DND-41 (cell line): ENCODE measurements at places on chromosomes 16 and 17.

- no peak for DNase-seq
Measured at GRCh38 chr17:82343560-82343959, 10.0 kb upstream of the SECTM1 start.

GRCh38 chr16:1288813-1289476 is 20.5 kb upstream of the UBE2I start:
- peak; percentile 40 for DNase-seq

DNA sequence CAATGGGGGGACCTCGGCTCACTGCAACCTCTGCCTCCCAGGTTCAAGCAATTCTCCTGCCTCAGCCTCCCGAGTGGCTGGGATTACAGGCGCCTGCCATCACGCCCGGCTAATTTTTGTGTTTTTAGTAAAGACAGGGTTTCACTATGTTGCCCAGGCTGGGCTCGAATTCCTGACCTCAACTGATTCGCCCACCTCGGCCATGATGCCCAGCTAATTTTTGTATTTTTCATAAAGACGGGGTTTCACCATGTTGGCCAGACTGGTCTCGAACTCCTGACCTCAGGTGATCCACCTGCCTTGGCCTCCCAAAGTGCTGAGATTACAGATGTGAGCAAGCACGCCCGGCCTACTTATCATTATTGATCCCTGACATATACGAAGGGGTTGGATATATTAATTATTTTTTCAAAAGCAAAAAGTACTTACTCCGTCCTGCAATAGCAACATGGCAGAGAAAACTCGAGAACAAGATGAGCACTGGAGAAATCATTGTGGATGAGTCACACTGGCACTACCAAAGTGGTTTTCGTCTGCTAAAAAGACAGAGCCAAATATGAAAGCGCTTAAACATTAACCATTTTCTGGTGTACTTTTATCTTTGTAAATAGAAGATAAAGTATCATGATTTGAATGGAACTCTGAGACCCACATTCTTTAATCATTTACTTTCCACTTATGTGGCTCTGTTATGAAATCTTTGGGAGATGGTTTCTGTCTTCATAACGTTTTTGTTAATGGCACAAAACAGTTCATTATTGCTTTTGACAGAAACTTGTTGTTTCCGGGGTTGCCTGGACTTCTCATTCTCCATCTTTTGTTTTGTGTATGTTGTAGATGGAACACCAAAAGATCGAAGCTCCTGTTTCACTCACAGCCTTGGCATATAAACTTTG is at the start of gene APOH:
Gene APOH (minus strand): TSS at position 529 of the 896 bp plus-strand sequence. CDS start 36 bp downstream, at position 493.
- DNase-seq = no peak

DNA sequence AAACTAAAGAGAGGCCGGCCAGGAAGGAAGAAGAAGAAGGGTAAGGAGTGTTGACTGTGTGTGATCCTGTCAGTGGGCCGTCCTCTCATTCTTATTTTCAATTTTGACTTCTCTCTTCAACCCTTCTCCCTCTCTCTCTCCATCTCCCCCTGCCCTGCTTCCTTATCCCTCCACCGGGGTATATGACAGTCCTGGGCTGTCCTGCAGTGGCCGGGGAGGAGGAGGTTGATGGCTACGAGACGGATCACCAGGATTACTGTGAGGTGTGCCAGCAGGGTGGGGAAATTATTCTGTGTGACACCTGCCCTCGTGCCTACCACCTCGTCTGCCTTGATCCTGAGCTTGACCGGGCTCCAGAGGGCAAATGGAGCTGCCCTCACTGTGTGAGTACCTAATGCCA is 5.6 kb downstream of the CHD3 start:
- no peak for DNase-seq

GRCh38 chr16:28217326-28217725 is 5.6 kb upstream of the XPO6 start:
- DNase-seq = no peak

DNA sequence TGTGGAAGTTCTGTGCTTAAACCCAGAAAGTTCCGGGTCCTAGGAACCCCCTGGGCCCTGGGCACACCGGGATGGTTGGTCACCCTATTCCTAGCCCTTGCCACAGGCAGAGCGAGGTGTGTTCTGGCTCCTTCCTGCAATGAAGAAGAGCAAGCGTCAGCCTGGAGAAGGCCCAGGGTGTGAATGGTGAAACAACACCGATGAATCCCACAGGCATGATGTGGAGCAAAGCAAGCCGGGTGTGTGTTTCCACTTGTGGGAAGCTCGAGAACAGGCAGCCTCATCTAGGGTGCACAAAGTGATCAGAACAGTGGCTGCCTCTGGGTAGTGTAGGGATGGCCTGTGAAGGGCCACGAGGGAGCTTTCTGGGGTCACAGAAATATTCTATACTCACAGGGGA is 13.8 kb downstream of the KCNG4 start:
- no peak for DNase-seq

DNA sequence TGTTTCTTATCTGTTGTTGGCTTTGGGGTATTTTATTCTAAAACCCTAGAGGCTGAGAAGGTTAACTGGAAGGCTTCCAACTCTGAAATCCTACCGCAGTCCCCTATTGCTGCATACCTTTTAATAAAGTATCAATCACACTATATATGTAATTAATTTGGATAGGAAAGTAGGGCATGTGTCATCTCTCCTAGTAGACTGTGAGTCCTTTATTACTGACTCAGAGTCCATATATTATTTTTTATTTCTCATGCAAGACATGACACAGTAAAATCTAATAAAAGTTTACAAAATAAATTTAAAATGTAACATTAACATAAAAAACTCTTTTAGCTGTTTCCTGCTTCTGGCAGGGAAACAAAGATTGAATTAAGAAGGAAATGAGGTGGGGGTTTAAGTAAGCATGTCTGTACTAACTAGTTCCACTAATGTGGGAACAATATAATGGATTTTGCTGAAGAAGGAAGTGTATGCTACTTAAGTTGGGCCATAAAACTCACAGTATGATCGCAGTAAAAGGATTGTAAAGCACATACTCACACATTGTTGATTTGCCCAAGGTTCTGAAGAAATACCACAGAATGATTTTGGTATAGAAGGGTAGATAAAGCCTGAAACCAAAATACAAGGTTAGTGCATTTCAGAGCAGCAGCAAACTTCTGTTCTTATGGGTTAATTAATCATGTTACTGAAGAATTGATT is 97.6 kb upstream of the HLF start:
- no peak for DNase-seq

- no peak for DNase-seq
Measured at GRCh38 chr16:48197294-48197693, 41.5 kb upstream of the ABCC12 start.

GRCh38 chr16:54199487-54200160 is 87.0 kb downstream of the IRX3 start:
- DNase-seq = no peak

DNA sequence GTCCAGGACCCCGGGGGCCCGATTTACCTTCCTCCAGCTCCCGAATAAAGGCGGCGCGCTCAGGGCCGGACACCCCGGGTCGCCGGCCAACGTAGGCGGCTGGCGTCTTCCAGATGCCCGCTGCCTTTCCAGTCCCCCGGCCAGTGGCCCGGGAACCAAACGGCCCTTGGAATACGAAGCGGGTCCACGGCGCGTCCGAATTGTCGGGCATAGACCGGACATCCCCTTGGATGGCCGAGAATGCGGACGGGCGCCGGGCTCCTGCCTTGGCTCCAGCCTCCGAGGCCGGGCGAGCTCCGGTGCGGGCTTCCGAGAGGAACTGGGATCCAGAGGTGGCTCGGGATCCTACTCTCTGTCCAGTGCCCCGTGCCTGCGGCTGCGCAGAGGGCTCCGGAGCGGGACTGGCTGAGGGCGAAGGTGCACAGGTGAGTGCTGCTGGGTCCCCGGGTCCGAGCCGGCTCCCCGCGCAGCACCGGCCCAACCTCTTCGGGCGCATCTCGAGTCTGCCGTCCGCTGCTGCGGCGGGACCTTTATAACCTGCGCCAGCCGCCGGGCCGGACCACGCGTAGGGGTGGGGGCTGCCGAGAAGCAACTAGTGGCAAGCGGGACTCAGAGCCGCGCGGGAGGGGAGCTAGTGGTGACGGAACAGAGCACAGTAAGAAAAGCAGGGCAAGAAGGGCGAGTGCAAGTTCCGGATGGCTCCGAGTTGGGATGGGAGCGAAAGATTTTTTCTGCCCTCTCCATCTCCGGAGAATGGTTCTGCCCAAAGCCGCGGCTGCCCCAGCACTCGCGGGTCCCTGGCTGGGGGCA is at the start of gene HAP1:
Gene HAP1 (minus strand): TSS at position 505 of the 810 bp plus-strand sequence. CDS start 9 bp downstream, at position 496.
- no peak for DNase-seq

DNA sequence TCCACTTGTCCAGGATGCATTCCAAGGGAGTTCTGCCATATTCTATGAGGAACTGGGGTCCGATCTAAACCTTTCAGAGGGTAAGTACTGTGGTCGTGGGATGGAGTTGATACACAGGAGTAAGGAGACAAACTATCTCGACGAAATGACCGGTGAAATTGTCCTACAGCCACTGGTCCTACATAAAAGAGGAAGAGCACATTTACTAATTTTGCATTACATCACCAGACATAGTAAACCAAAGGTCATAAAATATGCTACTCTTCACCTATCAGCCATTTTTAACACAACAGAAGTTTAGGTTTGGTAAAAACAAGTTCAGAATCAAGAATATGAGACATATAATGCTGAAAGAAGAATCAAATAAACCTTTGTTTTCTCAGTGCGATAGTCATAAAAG is 8.1 kb downstream of the HSF5 start:
- DNase-seq = no peak

DNA sequence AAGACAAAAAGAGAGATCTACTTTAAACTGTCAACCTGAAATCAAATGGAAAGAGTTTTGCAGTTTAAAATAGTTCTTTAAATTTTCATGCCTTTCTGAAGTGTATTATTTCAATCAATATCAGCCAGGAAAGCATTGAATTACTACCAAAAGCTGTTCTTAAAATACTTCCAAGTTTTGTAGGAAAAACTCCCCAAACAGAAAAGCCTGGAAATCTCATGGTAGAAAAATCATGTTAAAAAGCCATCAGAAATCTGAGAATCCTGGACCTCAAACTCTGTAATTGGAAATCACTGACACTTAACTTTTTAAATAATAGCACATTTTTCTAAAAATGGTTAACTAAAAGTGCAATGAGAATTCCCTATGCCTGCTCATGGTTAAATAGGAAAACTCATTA is 63.3 kb upstream of the CNTNAP4 start:
- no peak for DNase-seq

DNA sequence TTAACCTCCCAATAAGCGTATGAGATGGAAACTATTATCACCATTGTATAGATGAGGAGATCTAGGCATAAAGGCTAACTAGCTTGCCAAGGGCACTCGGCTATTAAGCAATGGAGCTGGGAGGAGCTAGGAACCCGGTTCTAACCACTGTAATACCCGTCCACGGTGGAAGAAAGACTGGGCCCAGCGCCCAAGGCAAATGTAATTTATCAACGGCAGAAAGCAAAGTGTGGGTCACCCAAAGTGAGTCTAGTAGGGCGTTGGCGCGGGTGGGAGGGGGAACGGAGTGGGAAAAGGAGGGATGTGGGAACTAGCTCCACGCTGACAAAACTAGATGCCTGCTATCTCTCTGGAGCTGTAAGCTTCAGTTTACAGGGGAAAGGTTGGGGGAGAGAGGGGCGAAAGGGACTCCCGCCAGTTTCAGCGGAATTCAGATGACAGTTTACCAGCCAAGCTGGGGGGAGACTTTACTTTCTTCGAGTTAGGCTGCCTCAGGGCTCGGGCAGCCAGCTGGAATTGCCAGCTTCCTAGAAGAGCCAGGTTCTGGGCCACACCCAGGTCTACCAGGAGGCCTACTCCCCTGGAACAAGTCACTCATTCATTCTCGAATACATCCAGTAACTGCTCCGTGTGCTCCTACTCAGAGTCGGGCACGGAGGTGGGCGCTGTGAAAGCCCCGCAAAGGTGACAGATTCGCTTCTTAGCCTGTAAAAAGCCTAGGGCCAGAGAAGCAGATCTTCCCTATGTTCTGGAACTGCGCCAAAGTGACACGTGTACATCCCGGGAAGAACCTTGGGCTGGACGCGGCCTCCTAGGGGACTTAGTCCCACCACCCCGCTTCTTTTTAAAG is 837 bp downstream of the LRRC59 start:
- DNase-seq = peak; percentile 27

- no peak for DNase-seq
Measured at GRCh38 chr16:23689442-23690187, 10.9 kb downstream of the PLK1 start.

DNA sequence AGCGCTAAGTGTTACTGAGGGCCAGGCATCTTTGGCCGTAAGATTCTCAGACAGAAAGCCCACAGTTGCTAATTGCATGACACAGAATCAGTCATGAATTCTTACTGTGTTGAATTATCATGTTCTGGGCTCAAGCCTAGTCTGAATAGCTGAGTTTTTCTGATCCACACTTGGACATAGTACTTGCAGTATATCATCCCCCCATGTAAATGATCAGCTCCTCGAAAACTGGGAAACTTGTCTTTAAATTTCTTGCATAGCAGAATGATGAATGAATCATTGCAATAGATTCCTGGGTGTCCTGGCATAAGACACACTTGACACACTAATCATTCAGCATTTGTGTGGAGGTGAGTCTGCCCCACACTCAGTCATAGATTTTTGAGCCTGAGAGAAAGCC is 2.2 kb downstream of the MLYCD start:
- DNase-seq = no peak

DNA sequence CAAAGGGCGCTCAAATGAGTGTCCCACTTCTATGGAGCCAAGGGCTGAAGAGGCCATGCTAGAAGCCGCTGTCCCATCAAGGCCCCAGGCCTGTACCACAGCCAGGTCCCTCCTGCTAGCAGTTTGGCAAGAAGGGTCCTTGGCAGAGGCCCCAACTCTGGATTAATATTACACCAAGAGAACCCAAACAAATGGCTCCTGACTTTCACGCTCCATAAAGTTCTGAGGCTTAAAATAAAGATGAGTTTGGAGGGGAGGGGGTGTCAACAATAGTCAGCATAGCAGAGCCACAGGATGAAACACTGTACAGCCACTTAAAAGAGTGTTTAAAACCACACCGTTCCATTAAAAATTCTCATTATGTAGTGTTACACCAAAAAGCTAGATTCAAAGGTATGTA is 30.5 kb downstream of the CUEDC1 start:
- no peak for DNase-seq

GRCh38 chr17:4130715-4131114 is 12.1 kb downstream of the ZZEF1 start:
- DNase-seq = no peak
